ENCODE measurements at places on chromosomes 4 and X.

DNA sequence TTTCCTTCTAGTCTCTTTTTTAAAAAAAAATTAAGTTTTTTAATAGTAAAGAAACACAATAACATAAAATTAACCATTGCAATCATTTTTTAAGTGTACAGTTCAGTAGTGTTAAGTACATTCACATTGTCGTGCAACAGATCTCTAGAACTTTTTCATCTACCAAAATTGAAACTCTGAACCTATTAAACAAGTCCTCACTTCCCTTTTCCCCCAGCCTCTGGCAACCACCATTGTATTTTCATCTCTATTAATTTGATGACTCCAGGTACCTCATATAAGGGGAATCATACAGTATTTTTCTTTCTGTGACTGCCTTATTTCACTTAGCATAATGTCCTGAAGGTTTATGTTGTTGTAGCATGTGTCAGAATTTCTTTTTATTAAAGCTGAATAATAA is 31.8 kb downstream of the MSL3 start:
- DNase-seq = no peak

DNA sequence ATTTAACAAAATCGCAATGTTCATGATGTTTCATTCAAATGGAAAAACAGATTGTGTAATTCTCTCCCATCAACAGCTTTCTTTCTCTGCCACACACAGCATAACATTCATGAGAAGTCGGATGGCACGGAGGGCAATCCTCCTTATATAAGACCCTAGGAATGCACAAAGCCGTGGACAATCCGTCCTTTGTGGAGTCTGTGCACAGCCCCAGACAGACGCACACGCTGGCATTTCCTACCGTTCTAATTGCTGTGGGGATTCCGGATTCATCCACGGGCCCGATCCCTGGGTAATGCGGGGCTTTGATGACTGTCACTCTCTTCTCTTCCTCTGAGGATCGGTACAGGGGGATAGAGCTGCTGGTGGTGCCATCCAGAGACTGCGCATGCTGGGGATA is 121.9 kb upstream of the PDLIM3 start:
- DNase-seq = no peak

DNA sequence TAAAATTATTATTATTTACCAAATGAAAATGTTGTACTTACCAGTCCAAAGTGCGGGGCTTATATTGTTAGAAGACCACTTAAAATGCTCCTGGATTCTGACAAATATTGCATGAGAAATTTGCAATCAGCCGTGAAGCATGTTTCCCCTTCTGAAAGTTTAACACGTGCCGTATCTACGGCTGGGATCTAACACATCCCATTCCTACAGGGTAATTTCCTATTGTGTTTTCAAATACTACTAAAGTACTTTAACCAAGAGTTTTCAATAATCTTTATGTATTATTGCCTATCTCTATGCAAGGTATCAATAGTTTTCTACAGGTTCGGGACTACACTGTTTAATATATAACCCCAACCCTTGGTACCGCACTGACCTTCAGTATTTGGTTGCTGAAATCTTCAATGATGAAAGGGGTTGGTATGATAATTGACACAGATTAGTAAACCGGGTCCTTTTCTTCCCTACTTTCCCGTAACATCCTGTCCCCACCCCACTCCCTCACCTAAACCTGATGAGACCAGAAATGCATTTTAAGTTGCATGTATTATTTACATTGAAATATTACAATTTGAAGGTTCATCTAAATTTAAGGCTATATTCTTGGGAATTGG is 795 bp upstream of the BRWD3 start:
- no peak for DNase-seq

DNA sequence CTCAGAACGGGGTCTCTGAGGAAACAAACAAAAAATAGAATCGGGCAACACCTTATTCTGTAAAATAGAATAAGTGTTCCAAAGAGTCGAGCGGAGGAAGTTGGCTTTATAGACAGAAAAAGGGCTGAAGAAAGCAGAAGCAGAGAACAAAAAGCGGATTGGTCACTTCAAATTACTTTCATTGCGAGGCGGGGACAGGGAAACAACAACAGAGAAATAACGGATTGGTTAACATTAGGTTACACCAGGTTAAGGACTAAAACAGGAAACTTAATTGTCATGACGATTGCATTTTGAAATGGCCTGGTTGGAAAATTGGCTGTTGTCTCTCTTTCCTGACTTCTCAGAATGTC is 433 bp upstream of the COQ2 start:
- no peak for DNase-seq

DNA sequence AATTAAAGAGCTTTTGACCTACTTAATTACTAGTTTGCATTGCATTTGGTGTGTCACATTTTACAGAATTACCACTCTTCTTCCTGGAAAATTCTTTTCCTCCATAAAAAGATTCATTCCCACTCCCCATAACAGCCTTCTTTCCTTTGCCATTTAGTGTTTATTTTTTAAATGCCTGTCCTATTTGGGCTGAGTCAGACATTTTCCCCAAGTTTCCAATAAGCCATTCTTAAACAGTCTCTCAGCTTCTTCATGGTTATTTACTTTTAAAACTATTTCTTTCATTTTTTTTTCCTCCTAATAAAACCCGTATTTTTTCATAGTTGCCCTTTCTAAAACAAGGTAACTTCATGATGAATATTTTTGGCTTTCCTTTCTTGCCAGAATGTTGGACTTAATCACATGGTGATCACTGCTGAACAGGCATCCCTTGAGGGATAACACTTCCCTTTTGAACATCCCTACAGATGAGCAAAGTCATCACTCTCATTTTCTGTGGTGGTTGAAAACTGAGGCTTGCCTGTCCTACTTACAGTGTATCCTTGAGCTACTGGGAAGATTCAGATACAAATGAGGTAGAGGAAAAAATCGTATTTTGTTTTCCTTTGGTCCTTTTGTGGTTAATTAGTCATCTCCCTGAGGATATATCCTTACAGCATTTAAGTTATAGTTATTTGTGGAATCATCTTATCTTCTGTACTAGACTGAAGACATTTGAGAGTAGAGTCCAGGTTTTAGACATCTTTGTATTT is 520.5 kb upstream of the NR3C2 start:
- DNase-seq = no peak

- DNase-seq = no peak
Measured at GRCh38 chrX:1824855-1825254, 210.0 kb downstream of the ASMT start.
